ENCODE measurements at places on chromosomes 1 and 21.

DNA sequence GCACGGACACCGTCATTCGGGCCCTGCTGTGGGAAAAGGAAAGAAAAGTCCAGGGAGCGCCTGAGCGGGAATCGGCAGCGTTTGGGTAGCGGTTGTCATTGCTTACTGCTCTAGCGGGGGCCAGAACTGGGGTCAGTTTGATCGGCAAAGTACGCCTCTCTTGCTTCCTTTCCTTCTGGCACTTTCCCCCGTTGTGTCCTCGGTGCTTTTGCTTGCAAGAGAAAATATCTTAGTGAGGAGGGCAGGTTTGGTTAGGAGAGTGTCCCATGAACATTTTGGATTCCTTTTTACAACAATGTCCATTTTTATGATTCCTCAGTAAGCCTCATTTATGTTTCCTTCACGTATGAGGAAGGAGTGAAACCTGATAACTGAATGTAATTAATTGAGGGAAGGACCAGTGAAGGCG lies 670 bp downstream of the ST3GAL3 start:
- no peak for DNase-seq

DNA sequence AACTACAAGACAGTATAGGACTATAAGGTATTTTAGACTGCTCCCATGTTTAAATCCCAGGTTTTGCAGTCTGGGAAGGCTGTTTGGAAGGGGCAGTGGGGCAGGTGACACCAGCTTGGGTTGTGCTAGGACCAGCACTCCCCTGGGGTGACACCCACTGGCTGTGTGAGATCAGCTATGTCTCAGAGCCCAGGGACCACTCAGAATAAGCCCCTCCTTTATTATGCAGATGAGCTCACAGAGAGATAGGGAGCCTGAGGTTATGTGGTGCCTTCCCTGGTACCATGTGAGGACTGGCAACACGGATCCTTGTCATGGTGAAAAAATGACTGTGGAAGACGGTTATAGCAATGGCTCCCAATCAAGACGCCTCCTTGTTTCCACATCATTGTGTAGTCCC lies 71.0 kb downstream of the NENF start:
- no peak for DNase-seq

DNA sequence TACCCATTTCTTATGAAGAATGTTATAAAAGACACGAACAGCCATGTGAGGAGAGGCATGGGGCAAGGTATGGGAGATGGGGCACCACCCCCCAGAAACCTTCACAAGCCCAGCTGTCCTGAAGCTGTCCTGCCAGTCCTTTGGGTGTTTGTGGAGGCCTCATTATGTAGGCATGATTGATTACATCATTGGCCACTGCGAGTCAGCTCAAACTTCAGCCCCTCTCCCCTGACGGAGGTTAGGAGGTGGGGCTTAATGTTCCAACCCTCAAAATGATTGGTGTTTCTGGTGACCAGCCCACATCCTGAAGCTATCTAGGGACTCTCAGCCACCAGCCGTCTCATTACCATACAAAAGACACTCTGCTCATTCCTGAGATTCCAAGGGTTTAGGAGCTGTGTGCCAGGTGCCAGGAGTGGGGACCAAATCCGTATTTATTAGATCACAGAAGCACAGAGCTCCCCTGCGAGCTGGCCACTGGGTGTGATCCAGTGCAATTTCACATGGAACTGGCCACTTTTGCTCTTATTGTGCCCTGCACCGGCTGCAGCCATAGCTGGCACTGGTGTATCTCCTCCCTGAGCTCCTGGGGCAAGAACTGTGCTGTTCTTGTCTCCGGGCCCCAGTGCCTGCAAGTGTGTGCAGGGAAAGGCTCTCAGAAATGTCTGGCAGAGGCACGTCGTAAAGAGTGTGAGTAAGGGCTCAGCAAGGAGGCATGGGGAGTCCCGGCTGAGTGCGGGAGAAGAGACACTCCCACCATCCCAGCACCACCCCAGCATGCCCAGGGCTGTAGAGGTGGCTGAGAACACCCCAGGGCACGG lies 10.5 kb downstream of the KIAA1614 start:
- DNase-seq, result no peak

DNA sequence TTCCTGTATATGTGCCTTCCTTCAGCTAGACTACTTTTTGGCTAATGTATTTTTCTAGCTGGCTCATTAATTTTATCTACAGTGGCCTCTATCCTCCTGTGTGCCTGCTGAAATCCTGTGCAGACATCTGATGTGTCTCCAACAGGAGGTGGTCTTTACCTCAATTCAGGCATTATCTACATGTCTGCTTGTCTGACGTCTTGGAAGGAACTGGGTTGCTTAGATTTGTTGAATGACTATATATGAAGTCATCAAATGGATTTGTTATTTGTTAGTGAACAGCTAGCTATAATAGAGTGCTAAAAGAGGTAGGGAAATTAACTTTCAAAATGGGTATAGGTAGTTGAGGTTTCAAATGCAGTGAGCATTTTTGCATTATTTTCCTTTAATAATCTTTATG lies 6.7 kb downstream of the RPL5 start:
- no peak for DNase-seq

DNA sequence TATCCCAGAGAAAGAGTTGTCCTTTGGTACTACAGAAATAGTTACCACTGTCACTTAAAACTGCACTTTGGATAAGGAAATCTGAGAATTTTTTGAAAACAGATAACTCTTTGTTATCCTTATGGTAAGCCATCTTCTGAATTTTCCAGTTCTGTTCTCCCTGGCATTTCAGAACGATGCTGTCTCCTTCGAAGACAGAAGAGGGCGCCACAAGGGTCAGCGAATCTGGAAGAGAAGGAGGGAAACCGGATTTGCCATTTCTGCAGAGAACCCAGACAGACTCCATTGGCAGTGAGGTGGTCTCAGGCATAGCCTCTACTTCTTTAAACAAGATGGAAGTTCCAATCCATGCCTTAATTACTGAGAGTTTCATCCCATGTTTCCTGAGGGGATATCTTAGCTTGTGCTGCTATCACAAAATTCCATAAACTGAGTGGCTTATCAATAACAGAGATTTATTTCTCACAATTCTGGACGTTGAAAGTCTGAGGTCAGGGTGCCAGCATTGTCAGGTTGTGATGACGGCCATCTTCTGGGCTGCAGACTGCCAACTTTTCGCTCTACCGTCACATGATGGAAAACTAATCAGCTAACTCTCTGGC lies 6.4 kb downstream of the FCRL2 start:
- no peak for DNase-seq

GRCh38 chr1:202671399-202671798 lies 38.9 kb downstream of the SYT2 start:
- DNase-seq, result no peak

DNA sequence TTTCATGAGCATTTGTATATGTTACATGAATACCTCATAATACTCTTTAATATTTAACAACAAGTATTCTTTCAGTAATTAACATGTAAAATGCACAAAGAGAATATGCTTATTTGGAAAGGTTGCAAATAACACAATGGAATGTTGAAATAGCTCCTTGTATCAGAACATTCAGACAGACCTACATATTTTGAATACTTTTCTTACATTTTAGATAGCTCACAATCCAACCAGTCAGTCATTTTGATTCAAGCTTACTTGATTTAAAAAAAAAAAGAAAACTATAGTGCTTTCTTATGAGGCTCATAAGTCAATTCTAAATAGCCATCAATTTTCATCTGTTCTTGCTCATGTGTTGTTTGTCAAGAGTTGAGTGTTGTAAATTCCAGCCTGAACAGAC lies 518.8 kb downstream of the ADGRL2 start:
- DNase-seq, result no peak

GRCh38 chr1:241947354-241947753 lies 10.2 kb upstream of the BECN2 start:
- DNase-seq, result no peak

DNA sequence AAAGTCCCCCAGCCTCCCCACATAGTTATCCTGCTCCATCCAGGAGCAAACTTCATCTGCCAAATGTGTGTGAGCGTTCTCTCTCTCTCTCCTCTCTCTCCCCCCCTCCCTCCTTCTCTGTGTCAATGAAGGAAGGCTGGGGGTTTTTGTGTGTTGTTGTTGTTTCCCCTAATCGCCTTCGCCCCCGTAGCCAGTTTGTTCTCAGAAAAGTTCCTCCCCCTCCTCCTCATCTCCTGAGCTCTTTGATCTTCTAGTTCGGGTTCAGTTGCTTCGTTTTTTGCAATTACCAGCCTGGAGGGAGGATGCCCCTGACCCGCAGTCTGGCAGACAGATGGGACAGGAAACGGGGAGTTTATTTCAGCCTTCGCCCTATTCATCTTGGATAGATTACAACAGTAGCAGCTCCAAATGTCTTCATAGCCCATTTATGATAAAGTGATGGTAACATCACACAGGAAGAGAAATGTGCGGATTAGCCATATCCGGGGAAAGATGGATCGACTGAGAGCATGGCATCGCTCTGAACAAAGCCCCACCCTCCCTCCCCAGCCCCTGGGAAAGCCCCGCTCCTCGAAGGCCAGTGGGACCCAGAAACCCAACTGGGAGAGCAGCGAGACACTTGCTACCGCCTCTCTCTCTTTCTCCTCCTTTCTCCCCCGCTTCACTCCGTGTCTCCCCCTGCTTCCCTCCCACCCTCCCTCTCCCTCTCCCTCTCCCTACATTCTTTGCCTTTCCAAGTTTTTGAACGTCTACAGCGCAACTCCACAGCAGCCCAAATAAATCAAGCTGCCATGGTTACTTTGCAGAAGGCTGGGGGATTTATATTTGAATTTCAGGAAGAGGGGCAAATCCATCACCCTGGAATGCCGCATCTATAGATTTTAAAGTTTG lies 139.7 kb upstream of the ARHGEF16 start:
- no peak for DNase-seq

- no peak for DNase-seq
These were observed 87.5 kb downstream of the RWDD3 start for GRCh38 chr1:95321531-95321930.

DNA sequence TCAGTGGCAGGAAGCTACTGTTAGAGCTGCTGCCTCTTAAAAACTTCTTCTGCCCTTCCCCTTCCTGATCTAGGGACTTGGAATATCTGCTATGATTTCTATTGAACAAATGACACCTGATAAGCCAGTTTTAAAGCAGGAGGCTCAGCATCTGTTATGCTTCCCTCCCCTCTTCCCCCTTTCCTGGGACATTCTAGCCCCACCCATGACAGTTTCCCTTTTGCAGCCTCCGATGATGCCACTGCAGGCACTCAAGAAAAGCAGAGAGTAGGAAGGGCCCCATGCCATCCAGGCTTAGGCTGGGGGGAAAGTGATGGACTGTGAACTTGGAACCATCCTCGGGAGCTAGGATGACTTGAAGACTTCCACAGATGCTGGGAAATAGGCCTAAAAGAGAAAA lies 15.1 kb upstream of the EPB41 start:
- no peak for DNase-seq

GRCh38 chr1:145891143-145891542 lies 5.5 kb upstream of the ANKRD35 start:
- DNase-seq, result no peak

All from activated CD4-positive, CD25-positive, alpha-beta regulatory T cell treated with anti-CD3 and anti-CD28 coated beads, Interleukin-2, amount 50 U/mL, for 72 hours (primary cell).